ENCODE measurements at places on chromosomes 6 and 20. TPM values are rescaled to one million over a fixed set of nuclear protein-coding genes. Genes with fewer than 3 reads are reported as not detected.

Gene PTCHD4
- total RNA-seq, result 10.6 TPM

Gene USP49
- total RNA-seq, result 12.4 TPM

Gene ENPP5
- not detected for total RNA-seq

Gene PDYN
- total RNA-seq, result 0.09 TPM

Gene FAM50B
- 2.0 TPM for total RNA-seq

Gene SIRPA
- 2.5 TPM for total RNA-seq

Gene BPIFA1
- total RNA-seq, result not detected

Gene CST2
- not detected for total RNA-seq

Gene HSPA1L
- total RNA-seq, result 2.4 TPM

Gene GPX5
- total RNA-seq, result 0.93 TPM

Gene RBPJL
- total RNA-seq, result 0.44 TPM

Gene SPAG4
- 2.4 TPM for total RNA-seq

Gene GPR6
- 0.33 TPM for total RNA-seq

Gene MUC21
- total RNA-seq, result 0.52 TPM

Gene CGA
- not detected for total RNA-seq

Gene BFSP1
- 3.8 TPM for total RNA-seq

Gene ENPP4
- total RNA-seq, result 1.6 TPM

Gene ASIP
- not detected for total RNA-seq

Gene PNLDC1
- total RNA-seq, result not detected

Gene C6orf163
- total RNA-seq, result 4.2 TPM

Gene CLDN20
- total RNA-seq, result 2.1 TPM

Gene PTGIS
- 47.2 TPM for total RNA-seq

Gene CST3
- 679 TPM for total RNA-seq

Gene BPIFA3
- total RNA-seq, result 0.21 TPM

Gene SAMD3
- 0.81 TPM for total RNA-seq

Gene LAMA5
- 19.3 TPM for total RNA-seq

Gene HLA-DPB1
- 2.7 TPM for total RNA-seq

Gene PBOV1
- 0.29 TPM for total RNA-seq

Gene CLPSL2
- not detected for total RNA-seq

Gene GNMT
- not detected for total RNA-seq

Gene LYRM4
- total RNA-seq, result 32.8 TPM

Gene HUS1B
- 0.41 TPM for total RNA-seq

Gene GCNT2
- 19.7 TPM for total RNA-seq

Gene CALHM4
- total RNA-seq, result not detected

Gene WFDC5
- 0.41 TPM for total RNA-seq

Gene RBM24
- not detected for total RNA-seq

Gene PLTP
- 37.0 TPM for total RNA-seq

Gene SGK2
- not detected for total RNA-seq

Gene PLN
- 0.73 TPM for total RNA-seq

Gene OR2B6
- 0.85 TPM for total RNA-seq

Gene RNF39
- total RNA-seq, result 2.3 TPM

Gene PI3
- 244 TPM for total RNA-seq

Gene CARMIL1
- 2.6 TPM for total RNA-seq

Gene TCF21
- 0.09 TPM for total RNA-seq

Gene NKX2-4
- total RNA-seq, result not detected

Gene TXLNB
- 0.81 TPM for total RNA-seq

Gene IMPG1
- total RNA-seq, result 1.0 TPM

Gene CDH26
- 0.97 TPM for total RNA-seq

Gene CCDC170
- 0.81 TPM for total RNA-seq

Gene GLP1R
- total RNA-seq, result 0.15 TPM

Gene GABRR1
- total RNA-seq, result not detected

Gene LRRC73
- 0.79 TPM for total RNA-seq

Gene CD109
- 0.26 TPM for total RNA-seq

Gene ZNF334
- total RNA-seq, result 10.3 TPM

Gene MEP1A
- not detected for total RNA-seq

Gene MUC22
- total RNA-seq, result 0.04 TPM

Gene EMILIN3
- total RNA-seq, result 2.1 TPM

Gene SPTLC3
- 0.18 TPM for total RNA-seq

Data from motor neuron (in vitro differentiated cells).